ENCODE measurements at places on chromosomes 5 and 9.

GRCh38 chr5:45334939-45335338 lies 361.2 kb downstream of the HCN1 start:
- no peak for DNase-seq

DNA sequence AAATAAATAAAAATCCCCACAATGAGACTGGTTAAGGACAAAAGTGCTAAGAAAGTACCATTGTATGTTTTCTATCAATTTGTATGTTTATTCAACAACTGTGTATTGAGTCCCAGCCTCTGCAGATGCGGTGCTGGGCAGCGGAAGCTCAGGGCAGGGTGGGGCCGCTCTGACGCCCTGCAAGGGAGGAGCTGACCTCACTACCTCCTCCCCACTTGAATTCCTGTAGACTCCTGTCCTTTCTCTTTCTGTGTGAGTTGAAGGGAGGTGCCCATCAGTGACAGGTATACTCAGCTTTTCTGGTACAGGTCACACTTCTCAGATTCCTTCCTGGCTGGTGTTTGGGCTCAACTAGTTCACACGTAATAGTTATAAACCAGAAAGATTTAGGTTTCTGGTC lies 27.0 kb downstream of the ANGPTL2 start:
- DNase-seq, result no peak

GRCh38 chr5:90803876-90804275 lies 245.3 kb downstream of the ADGRV1 start:
- DNase-seq, result no peak

DNA sequence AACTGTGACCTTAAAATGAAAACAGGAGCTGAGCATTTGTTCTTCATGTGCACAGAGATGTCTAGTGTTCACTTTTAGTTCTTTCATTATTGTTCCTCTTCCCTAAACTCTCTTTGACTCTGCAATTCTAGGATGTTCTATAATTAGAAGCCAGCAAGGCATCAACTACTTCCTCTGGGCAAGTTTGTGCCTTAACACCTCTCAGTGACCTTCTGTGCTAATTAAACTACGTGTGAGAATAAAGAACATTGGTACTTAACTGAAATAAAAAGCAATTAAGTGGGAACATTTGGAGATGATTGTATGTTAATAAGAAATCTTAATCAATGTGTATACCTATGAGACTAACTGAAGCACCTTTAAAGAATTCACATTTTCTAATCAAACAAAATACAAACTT lies 242.8 kb downstream of the RASEF start:
- no peak for DNase-seq

DNA sequence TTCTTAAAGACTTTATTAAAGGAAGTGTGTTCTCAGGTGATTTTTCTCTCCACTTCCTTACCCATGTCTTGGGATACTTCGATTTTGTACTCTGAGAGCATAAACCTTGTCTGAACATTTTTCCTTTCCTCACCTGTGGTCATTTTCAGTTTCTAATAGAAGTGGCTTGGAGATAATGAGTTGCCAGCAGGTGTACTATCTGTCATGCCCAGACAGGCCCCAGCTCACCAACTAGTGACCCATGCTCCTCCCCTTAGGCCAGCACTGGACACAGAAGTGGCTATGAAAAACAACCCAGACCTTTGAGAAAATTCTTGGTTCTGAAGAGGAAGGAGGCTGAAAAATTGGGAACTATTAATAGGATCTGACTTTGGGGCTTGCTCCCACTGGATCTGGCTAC lies 49.2 kb upstream of the SMIM32 start:
- no peak for DNase-seq

- DNase-seq, result no peak
Measured at GRCh38 chr9:394347-395052, 179.8 kb downstream of the DOCK8 start.

GRCh38 chr9:108544866-108545265 lies 310.9 kb downstream of the ACTL7B start:
- no peak for DNase-seq

GRCh38 chr5:103094737-103095136 lies 25.2 kb downstream of the GIN1 start:
- DNase-seq, result no peak

DNA sequence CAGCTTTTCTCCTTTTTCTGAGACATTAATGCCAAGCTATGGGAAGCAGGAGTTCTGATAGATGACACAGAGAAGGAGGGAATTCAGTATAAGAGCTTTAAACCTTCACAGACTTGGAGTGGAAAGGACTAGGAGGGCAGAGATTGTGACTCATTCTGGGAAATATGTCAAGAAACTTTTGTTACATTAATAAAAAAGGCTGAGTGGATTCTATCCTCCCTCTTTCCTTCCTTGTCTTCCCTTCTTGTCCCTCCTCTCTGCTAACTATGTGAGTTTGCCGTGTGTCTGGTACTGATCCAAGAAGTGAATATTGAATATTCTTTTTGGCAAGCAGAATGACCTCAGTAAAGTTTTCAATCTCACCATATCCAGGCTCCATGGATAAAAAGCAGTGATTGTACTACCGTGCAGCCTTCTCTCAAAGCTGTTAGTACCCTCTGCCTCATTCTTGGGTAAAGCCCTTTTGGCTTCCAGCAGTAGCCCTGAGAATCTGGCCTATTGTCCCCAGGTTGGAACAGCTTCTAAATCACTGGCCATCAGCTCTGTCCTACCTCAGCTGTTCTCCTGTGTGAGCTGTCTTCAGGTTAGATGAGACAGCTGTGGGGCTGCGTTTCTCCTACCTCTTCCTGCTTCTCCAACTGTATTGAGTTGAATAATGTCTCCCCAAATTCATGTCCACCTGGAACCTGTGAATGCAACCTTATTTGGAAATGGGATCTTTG lies 73.9 kb downstream of the ATG10 start:
- DNase-seq, result peak; percentile 24

- DNase-seq, result no peak
Measured at GRCh38 chr5:133926489-133927299, 41.7 kb downstream of the C5orf15 start.

DNA sequence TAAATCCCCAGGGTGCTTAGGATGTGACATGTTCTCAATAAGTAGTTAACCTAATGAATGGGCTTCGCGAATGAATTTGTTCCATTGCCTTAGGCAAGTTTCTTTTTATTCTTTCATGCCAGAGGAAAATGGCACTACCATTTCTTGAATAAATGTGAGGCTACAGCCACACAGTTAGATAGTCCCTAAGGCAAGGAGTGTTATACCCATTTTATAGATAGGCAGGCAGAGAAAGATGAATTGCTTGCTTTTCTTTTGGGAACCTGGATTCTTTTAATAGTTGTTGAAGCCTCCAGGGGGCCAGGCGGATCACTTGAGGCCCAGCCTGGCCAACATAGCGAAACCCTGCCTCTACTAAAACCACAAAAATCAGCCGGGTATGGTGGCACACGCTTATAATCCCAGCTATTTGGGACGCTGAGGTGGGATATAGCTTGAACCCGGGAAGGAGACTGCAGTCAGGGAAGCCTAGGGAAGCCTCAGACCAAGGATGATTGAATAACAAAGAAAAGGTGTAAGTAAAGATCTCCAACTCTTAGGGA lies 943 bp downstream of the NOP16 start:
- DNase-seq, result no peak

DNA sequence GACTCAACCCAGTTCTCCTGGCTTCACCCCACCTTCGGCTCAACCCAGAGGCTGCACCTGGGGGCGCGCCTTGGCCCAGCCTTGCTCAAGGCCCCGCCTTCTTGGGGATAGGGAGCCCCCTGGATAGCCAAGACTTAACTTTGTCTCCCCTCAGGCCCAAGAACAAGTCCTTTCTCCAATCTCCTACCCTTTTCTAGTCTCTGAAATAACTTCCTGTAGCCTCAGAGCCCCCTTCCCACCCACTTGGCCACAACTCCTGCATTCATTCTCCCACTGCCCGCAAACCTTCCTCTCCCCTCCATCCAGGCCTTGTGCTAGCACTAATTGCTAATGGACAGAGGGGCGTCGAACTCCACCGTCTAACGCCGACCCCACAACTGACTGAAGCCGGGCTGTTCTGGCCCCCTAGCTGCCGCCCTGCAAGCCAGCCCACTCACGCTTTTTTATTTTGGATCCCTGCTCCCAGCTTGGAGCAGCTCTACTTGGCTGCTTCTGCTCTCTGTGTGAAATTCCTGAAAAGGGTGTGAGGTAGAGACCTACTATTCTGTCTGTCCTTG lies 579 bp upstream of the ASTN2 start:
- no peak for DNase-seq

GRCh38 chr5:100131161-100131560 lies 404.0 kb upstream of the FAM174A start:
- DNase-seq, result no peak

DNA sequence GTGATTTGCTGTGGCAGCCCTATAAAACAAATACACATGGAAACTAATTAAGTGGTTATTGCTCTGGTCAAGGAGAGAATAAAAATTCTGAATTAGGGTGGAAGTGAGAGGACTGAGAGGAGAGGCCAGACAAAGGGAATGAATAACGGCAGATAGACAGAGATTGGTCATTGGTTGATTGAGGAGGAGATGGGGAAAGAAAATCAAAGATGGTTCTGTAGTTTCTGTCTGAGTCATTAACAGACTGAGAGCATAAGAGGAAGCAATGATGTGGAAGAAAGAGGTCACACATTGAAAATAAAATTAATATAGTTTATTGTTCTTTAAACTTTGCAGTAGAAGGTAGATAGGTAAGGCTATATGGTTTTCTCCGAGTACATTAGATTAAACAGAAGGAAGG lies 469.8 kb downstream of the ACTL7B start:
- DNase-seq, result no peak

DNA sequence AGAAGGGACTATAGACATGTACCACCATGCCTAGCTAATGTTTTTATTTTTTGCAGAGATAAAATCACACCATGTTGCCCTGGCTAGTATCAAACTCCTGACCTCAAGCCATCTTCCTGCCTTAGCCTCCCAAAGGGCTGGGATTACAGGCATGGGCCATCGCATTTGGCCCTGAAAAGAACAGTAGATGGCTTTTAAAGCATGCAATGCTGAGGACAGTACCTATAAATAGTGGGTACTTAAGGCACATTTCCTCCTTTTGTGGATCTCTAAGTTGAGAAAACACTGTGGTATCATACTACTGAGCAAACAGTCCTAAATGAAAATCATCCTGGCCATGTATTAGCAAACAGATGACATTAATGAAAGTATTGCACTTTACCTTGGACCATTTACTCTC lies 119.4 kb downstream of the TTC39B start:
- DNase-seq, result no peak

DNA sequence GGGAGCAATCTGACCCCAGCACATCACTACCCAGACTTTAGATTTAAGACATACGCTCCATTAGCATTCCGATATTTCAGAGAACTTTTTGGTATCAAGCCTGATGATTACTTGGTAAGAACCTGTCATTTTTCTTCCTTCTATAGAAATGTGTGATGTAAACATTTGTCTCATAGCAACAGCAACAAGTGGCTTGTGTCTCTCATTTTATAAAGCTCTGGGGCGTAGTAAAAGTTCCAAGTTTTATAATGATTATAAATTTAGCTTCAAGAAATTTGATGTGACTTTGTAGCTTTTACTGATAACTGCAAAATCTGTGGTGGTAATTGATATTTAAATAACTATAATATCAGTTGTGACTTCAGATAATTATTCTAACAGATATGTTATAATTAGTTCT lies 137.2 kb downstream of the PRKACG start:
- DNase-seq, result no peak

DNA sequence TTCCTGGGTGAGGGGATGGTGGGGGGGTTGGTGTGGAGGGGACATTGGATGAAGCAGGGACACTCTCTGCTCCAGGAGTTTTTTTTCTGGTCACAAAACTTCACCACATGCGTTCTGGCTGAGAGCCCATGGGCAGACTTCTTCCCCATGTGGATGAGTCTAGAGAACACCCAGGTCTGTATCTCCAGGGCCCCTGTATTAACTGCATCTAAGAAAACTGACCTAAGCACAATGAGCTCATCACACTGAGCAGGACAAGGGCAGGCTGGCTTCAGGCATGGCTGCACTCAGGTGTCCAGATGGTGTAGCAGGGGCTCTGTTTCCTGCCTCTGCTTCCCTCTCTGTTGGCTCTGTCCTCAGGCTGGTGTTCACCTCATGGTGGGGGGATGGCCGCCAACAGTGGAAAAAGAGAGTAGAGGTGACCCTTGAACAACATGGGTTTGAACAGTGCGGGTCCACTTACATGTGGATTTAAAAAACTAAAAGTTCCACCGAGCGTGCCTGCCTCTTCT lies 85.3 kb upstream of the STC2 start:
- DNase-seq, result no peak

DNA sequence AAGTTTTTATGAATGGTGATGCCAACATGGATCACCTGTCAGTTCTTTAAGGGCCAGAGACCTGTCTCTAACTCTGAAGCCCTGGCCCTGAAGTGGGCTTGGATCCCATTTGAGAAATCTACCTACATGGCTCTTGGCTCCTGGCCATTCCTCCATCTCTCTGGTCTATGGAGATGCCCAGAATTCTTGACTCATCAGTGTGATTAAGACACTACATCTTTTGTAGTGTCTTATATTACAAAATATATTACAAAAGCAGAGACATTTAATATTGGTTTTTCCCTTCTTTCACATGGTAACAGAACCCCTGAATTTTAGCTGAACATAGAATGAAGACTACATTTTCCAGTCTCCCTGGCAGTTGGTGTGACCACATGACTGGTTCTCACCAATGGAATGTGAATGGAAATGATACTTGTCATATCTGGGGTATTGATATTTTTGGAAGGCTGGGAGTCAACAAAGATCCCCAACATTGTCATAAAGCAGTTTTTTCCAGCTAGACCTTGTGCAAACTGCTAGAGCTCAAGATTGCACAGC lies 198.3 kb downstream of the SREK1 start:
- DNase-seq, result no peak

- no peak for DNase-seq
Measured at GRCh38 chr9:18855656-18856055, 177.4 kb downstream of the SAXO1 start.

DNA sequence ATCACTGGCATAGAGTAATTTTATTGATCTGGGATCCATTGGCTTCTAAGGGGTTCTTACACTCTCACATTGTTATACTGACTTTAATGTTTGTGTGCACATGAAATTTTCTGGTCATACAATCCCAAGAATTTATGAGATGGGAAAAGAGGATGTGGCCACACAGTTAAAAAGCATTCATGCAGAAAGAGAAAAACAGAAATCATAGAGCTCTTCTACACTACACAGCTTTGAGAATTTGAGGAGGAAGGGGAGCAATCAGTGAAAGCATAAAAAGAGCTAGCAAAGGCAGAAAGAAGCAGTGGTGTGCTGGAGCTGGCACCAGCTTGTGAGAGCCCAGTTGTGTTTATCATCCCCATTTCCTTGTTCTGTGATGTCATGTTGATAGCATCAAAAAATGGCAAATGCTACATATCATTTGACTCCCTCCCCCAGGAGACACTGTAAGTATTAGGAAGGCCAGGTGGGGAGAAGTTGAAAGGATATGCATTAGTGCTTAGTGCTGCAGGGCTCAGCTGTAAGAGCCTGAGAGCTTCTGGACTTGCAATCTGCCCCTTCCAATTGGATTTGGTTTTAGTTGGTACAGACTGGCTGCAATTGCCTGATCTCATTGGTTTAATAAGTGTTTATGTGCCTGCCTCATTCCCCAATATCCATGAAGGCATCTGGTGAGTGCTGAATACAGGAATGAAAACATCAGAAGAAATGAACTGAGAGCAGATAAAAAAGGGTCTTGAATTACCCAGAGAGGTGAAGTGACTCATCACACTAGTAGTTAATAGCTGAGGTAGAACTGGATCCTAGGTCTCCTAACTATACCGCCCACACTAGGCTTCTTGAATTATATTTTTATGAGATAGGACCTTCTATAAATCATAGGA lies 30.9 kb downstream of the RHOBTB3 start:
- DNase-seq, result peak; percentile 81
